ENCODE measurements at places on chromosomes 3 and 15.

DNA sequence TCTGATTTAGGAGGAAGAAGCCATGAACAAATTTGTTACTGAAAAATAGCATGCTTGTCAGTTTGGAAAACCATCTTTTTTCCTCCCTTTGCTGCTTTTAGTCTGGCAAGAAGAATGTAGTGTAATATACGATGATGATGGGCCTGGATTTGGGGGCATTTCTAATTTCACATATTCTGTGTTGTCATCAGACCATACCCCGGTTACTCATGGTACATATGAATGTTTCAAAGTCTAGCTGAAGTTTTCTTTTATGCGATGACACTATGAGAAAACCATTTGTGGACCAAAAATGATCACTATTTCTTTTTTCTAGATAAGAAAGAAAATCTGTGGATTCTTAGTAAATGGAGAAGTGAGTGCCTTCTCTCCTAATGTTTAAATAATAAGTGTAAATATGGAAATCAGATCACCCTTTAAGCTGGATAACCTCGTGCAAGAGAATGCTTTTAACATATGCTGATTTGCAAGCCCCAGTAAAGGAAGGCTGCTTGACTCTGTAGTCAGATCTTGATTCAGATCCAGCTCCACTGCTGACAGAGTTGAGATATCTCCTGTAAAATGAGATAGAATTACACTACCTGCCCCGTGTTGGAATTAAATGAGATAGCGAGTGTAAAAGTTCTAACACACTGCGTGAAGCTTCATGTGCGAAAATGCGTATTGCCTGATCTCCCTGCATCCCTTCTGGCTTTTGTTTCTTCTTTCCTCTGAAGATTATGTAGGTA, 3.0 kb downstream of the MEF2A start:
- no peak for DNase-seq

- DNase-seq, result no peak
These were observed 299.9 kb downstream of the TBC1D5 start for GRCh38 chr3:17442332-17443049.

- DNase-seq, result no peak
These were observed 24.0 kb upstream of the MEIS2 start for GRCh38 chr15:37124331-37124730.

- no peak for DNase-seq
These were observed 5.1 kb downstream of the DUOX1 start for GRCh38 chr15:45134682-45135604.

GRCh38 chr3:29291260-29291981, 10.6 kb downstream of the RBMS3 start:
- no peak for DNase-seq

GRCh38 chr3:43138488-43139231, 32.8 kb upstream of the POMGNT2 start:
- DNase-seq, result no peak

GRCh38 chr15:89972085-89972484, 29.0 kb upstream of the ZNF710 start:
- DNase-seq, result no peak

- DNase-seq, result no peak
These were observed 30.1 kb downstream of the PLOD2 start for GRCh38 chr3:146130881-146131371.

DNA sequence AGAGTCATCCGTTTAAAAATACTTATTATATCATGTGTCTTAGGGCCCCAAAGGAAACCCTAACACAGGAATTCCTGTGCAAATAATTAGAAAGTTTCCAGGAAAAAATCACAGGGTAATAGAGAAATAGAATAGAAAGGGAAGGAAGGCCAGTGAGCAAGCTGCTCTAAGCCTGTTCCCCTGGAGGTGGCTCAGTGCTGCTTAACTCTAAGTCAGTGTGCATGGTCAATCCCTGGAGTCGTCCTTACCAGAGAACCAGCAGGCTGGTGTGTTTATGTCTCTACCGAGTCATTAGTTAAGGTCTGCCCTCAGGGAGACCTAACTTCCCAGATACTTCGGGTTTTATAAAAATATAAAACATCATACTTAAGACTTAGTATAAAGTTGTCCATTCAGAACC, 21.0 kb upstream of the MCF2L2 start:
- no peak for DNase-seq

GRCh38 chr3:23276913-23277658, 74.0 kb downstream of the UBE2E2 start:
- no peak for DNase-seq

GRCh38 chr3:53223025-53223424, 32.8 kb downstream of the TKT start:
- no peak for DNase-seq

DNA sequence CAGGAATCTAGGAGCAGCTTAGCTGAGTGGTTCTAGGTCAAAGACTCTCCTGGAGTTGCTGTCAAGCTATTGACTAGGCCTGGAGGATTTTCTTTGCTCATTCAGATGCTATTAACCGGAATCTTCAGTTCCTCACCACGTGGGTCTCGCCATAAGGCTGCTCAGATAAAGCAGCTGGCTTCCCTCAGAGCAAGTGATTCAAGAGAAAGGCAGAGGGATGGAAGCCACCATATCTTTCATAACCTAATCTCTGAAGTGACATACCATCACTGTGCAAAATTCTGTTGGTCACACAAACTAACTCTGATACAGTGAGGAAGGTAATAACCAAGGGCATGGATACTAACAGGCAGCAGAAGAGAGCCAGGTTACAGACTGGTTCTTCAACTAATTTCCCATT, 72.7 kb upstream of the FLNB start:
- no peak for DNase-seq

DNA sequence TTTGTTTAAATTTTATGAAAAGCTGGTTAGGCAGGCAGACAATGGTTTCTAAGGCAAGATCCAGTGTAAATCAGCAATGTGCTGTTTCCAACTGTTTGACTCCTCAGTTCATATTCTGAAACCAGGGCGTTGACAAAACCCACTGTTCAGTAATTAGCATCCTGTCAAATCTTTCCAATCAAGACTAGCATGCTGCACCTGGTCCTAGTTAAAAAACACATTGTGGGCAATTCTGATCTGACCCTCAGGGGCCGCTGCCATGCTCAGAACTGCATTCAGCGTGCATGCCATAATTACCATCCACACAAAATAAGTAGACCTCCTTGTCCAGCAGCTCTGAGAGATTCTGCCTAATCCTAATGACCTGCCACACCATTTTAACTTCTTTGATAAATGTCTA, 20.9 kb upstream of the RBP1 start:
- DNase-seq, result no peak

DNA sequence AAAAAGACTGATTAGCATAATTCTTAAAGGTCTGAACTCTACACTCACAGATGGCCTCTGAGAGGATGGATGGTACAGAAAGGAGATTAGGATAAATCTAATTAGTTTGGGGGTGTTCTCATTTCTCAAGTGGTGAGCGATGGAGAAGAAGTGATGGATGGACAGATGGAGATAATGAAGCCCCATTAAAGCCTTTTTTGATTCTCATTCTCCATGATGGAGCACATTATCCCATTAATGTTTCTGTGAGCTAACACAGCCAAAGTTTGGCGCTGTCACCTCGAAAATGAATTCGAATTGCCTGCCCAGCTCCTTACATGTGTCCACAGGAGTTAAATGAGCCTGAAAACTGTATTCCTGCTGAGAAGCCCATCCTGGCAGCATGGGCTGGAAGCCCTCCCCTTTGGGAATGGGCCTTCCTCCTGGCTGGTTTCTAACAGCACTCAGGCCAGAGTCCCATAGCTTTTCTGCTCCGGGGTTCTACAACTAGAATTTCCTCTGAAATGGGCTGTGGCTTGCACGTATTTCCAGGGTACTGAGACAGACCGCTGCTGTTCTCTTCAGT, 726.0 kb upstream of the CFAP20DC start:
- no peak for DNase-seq

DNA sequence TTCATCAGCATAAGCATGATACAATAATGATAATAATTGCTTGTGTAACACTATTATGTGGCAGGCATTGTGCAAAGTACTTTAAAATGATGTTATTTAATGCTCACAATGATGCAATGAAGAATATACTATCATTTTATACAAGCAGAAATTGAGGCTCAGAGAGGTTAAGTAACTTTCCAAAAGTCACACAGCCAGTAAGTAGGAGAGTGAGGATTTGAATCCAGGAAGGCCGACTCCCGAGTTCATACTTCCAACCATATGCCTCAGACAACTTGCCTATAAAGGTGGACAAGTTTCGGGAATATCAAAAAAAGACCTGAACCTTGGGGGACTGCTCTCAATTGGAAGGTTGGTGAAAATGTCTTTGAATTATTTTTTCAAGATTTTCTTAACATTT, 19.9 kb downstream of the RARB start:
- DNase-seq, result no peak

DNA sequence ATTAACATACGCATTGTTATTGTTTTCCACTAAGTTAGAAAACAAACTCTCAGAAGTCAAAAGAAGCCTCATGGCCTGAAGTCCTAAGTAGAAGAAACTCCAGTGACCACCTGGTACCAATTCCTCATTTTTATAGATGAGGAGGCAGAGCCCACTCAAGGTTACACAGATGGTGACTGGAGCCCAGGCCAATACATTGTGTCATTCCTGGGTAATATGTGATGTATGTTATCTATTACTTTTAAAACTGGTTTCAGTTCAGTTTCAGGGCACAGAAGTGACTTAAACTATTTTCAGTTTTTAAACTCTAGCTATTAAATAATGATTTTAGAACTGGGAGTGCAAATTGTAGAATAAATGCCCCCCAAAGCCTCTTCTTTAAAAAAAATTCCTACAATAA, 66.7 kb upstream of the STXBP5L start:
- DNase-seq, result no peak

DNA sequence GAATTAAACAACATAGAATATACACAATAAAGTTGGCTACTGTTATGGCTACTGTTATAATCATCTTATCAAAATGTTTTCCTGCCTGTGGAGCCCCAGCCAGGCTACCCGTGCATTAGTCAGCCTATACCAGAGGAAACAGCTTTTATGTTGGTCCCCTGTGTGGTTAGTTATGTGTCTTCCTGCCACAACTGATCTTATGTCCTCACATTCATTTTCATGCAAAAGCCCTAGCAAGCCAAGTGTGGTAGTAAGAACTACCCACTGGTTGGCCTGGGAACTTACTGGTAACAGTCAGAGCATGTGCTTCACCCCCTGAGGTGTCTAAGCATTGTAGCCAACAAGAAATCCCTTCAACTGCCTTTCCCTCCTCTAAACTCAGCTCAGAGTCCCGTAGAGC, 21.8 kb downstream of the MGLL start:
- peak; percentile 74 for DNase-seq

DNA sequence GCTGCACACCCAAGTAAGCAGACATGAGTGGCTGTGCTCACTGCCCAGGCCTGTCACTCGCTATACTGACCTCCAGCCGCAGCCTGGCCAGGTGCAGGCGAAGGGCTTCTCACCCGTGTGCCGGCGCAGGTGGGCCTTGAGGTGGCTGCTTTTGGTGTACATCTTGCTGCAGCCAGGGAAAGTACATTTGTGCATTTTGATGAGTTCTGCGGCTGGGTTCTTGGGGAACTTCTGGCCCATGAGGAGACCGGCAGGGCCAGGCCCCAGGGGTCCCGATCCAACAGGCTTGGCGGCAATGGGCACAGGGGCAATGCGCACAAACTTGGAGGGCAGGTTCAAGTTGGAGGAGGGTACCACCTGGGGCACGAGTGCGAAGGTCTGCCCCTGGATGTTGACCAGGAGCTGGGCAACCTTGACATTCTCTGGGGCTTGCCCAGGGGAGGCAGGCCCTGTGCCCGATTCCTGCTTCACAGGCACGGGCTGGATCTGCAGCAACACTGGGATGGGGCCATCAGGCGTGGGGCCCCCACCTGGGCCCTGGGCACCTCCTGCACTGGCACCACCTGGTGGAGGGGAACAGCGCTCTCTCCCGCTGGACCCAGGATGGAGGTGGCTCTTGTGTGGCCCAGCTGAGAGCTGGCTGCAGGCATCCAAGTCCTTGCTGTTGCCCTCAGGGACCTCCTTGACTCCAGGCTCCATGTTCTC, 5.3 kb downstream of the KLF15 start:
- no peak for DNase-seq

DNA sequence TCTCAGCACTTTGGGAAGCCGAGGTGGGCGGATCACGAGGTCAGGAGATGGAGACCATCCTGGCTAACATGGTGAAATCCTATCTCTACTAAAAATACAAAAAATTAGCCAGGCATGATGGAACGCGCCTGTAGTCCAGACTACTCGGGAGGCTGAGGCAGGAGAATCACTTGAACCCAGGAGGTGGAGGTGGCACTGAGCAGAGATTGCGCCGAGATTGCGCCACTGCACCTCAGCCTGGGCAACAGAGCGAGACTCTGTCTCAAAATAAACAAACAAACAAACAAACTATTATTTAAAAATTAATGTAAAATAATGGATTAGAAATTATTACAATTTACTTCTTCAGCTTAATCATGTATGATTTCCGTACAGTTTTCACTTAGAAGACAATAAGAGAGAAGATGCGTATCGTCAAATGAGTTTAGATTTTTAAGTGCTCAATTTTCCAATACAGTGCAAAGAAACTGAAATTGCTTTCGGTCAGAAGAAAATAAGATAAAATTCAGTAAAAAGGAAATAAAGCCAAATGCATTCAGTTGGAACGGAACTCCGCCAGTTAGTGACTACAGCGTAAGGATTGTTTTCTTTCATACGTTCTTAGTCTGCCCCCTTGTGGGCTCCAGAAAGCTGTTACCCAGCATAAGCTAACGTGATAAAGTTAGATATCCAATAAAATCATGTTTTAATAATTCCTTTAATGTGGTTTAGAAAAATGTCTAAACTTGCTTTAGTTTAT, 24.8 kb downstream of the AADAC start:
- DNase-seq, result peak; percentile 61

- DNase-seq, result no peak
These were observed 67.0 kb upstream of the GPR149 start for GRCh38 chr3:154496978-154497377.

GRCh38 chr3:144763878-144764454, 792.3 kb downstream of the DIPK2A start:
- DNase-seq, result no peak

GRCh38 chr15:39627451-39628143, 46.7 kb downstream of the THBS1 start:
- no peak for DNase-seq

- peak; percentile 39 for DNase-seq
These were observed 9.9 kb upstream of the LEKR1 start for GRCh38 chr3:156816091-156816793.

DNA sequence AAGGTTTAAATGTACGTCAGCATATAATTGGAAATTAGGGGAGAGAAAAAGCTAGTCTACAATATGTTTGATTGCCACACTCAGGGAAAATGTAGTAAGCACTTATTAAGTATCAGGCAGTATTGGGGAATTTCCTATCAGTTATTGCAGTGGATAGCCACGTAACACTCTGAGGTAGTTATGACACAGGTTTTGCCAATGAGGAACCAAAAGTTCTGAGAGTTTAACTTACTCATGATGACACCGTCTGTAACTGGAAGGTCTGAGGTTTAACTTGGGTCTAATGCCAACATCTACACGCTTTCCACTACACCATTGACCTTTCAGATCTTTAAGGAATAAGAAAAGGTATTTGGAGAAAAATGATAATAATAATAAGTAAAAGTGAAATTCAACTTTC, 89.5 kb downstream of the ZMAT3 start:
- no peak for DNase-seq

DNA sequence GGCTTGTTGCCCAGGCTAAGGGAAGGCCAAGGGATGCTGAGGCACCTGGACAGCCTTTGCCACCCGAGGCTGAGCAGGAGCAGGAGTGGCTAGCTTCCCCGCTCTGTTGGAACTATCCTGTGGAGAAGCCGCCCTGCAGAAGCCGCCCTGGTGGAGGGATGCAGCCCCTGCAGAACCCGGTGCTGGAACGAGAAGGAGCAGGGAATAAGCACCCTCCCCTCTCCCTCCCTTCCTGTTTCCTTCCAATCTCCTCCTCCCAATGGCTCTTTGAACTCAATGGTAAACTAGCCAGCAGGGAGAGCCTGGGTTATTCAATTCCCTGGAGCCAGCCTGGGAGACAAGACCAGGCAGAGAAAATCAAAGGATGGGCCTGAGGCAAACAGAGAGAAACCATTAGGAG, 11.8 kb upstream of the HRG start:
- no peak for DNase-seq

All from activated CD8-positive, alpha-beta T cell treated with anti-CD3 and anti-CD28 coated beads, Interleukin-2, amount 10 ng/mL, durations not matched to agents 7 days and 5 days (primary cell).